ENCODE measurements at places on chromosomes 5 and 9. TPM values are rescaled to one million over a fixed set of nuclear protein-coding genes. Genes with fewer than 3 reads are reported as not detected.

- no peak for DNase-seq
Measured at GRCh38 chr5:72499090-72499489, 8.1 kb downstream of the ZNF366 start.

DNA sequence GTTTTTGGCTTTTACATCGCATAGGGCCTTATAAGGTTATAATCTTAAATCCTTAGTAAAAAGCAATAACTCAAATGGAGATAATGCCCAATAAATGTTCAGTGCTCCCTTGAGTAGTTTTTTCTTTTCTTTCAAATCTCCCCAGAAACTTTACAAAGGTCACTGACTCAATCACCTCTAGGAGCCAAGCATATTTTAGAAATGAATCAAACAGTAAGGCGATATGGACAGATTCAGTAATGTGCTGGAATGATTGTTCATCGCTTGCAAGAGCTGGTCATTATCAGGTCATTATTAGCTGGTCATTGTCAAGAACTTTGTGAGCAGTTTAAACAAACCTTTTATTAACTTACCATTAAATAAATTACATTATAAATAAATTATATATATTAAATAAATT, 130.4 kb upstream of the SLIT3 start:
- DNase-seq: no peak

DNA sequence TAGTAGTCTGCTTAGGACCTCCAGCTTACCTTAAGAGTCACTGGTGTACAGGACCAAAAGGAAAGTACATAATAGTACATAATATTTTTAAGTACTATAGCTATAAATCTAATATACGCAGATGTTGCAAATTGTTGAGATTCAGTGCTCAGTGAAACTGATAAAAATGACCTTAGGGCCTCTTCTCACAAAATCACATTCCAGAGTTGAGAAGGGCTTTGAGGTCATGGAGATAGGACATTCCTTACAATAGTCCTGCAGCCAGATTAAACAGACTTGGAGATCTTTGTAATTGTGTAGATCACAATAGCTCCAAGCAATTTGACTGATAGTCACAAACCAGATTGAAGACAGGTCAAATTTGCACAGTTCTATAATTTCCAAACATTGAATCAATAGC, 37.7 kb upstream of the PCSK1 start:
- DNase-seq: no peak

DNA sequence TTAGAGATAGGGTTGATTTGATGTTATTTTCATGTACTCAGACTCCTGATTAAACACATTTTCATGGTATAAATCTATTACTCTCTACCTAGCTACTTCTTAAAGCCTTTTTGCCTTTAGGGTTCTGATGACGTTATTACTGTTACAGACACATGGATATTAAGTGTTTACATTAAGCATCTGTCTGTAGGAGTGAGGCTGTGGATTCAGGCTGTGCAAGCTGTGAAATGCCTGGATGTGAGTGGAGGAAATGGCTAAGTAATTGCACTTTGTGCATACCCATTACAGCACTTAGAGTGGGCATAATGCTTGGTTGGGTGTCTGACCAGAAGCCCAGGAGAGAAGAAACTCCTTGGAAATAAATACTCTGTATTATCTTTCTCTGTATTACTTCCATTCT, 186.8 kb downstream of the SNX18 start:
- no peak for DNase-seq

DNA sequence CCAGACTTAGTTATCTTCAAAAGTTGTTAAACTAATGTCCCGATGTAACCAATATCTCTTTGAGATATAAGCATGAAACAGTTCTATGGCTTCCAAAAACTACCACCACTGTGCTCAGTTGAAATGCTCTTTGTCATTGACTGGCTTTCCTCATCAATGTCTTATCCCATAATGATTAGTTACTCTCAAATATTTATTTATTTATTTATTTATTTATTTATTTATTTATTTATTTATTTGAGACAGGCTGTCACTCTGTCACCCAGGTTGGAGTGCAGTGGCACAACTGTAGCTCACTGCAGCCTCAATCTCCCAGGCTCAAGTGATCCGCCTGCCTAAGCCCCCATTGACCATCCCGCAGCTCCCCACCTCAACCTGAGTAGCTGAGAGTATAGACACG, 28.0 kb upstream of the MLLT3 start:
- DNase-seq: no peak

DNA sequence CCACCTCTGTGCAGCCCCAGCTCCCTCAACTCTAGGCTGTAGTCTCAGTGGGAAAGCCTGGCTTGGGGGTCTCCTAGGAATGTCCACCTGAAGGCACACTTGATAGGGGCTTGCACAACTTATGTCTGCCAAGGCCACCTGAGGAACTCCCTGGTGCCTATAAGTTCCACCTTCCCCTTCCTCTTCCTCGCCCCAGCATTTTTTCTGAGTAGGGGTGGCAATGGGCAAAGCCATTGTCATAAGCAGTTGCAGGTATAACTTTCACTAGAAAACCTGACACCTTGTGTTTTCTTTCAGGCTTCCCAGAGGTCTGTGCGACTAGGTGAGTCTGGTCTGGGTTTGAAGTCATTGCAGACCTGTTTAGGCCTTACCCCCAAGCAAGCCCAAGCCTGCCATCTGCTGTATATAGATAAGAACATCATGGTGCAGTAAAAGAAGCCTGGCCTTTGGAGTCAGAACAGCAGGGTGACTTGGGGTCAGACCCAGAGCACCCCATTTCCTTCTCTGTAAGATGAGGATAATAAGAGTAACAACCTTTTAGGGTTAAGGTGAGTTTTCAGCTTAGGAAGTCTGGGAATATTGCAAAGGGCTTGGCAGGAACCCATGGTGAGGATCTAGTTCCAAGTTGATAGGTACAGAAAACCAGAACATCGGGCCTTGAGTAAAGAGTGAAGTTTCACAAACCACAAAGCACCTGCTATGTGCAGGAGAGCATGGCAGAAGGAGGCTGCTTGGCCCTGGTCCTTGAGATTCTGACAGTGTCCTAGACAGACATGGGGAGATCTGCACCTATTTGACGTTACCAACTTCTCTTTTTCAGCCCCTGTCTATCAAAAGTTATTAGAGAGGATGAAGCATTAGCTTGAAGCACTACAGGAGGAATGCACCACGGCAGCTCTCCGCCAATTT, 33.8 kb downstream of the TGFBI start:
- no peak for DNase-seq

Gene TEX48
- not detected for total RNA-seq

Gene ACOT12
- not detected for total RNA-seq

DNA sequence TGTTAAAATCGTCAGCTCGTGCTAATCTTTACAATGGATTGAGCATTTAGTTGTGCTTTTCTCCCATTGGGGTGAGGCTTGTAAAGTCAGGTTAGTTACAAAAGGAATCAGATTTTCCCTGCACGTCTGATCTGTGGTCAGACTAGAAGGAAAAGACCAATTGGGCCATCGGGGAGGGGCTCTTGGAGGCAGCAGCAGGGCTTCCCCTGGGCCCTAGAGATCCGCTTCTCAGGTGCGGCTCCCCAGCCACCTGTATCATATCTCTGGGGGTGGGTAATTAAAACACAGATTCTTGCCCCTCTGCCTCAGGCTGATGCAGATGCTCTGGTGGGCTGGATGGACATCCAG, 200.3 kb downstream of the HSPA4 start:
- no peak for DNase-seq

- DNase-seq: no peak
Measured at GRCh38 chr9:101677861-101678260, 60.6 kb downstream of the GRIN3A start.

Gene ADAMTS13
- 0.24 TPM for total RNA-seq

DNA sequence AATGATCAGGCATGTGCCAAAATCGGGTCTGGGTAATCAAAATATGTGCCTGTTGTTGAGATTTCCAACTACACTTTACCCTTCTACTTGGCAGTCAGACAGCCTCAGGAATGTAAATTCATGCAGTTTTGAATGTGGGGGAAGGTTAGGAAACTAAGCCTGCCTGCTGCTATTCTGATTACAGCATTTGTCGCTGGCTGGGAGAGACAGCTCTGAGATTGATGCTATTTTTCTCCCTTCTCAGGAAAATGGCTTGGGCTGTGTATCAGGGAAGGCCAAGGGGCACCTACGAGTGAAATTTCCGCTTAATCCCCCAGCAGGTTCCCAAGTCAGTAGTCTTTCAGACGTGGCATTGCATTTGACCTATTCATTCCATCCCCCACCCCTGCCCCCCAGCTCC, 3.6 kb upstream of the RGS7BP start:
- no peak for DNase-seq

- no peak for DNase-seq
Measured at GRCh38 chr9:3181049-3181953, 337.4 kb upstream of the PUM3 start.

DNA sequence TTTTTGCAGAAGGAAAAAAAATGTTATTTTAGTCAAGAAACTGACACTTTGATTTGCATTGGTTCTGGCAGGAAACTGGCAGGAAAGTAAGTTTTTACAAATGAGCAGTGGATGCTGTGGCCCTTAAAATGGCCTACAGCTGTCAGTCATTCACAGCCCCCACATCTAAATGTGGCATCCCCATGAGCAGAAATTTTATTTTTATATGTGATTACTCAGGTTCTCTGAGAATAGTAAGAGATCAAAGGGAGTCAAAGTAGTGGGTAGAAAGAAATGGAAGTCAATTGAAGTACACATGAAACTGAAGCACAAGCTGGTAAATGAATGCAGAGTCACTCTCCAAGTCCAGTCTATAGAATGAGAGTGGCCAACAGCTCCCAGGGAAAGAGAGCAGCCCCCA, 80.3 kb downstream of the ENC1 start:
- no peak for DNase-seq

Gene DPYSL3
- 125 TPM for total RNA-seq

DNA sequence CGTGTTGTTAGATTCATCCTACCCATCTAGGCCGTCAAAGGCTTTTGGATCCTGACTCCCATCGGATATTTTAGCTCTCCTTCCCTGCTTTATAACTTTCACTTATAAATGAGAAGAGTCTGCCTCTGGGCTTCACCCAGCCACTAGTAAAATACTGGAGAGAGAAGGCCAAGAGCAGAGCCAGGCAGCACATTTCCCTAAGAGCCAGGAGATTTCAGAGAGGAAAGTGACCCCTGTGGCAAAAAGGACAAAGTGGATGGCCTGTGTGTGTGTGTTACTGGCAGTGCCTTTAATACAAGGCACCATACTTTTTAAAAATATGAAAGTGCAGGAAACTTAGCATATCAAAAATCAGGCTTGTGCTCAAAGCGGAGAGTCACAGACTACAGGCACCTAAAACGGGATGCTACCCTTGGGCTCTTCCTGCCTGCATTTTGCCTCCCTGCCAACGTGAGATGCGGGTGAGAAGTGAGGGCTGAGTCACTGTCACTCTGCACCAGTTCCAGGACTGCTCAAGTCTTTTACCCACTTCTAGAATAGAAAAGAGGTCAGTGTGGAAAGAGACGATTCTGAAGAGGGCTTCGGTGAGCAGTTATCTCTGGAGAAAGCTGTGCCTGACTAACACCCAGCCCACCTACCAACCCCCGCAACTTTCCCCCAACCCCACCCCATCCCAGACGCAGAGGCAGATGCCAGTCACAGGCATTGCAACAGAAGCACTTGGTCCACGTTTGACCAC, 15.9 kb downstream of the NFIL3 start:
- no peak for DNase-seq

Gene PDE8B
- total RNA-seq: not detected

GRCh38 chr5:80659106-80659505, 4.3 kb upstream of the DHFR start:
- DNase-seq: no peak

DNA sequence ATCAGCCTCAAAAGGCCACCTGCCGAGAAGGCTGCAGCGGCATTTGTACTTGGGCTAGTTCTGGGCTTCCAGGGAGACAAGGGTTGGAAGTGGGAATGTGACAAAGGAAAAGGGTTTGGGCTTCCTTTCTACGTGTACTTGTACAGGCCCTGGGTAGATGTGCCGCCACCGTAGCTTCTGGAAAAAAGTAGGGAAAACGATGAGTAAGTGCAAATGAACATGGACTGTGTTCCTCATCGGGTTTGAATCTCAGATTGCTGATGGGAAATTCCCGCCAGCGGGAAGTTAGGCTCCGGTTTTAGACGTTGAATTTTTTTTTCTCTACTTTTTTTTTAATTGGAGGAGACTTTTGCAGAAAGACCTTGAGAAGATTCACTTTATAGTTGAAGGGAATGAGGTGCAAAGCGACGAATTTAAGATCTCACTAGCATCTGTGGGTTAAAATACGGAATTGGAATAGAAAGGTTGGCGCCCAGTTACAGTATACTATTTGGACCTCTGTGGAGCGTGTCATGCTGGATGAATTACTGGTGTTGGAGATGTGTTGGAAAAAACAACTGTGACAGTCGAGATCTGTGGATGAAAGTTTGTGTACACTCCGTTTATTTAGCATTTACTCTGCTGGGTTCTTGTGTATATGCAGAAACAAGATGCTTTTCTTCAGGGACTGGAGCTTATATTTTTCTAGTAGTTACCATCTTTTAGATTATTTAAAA, 1.2 kb downstream of the G3BP1 start:
- peak; percentile 45 for DNase-seq

GRCh38 chr5:137341831-137342230, 157.3 kb downstream of the SPOCK1 start:
- no peak for DNase-seq

Gene TOR1A
- total RNA-seq: 42.8 TPM

Gene CYSRT1
- total RNA-seq: not detected

- DNase-seq: no peak
Measured at GRCh38 chr5:176446884-176447590, 1.1 kb upstream of the FAF2 start.

DNA sequence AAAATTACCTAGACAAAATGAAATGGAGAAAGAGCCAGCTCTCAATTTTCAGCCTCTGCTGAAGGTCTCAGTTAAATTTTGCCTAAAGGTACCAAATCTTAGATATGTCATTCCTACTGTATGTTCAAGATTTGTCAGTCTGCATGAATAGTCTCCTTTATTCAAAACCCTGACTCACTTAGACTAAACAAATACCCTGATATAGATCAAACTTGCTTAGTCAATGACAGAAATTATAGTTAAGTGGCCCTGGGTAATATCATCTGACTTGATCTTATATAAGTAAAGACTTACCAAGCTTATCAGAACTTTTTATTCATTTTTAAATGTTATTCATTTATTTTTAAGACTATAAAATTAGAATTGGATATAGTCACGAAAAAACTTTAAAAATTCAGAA, 12.2 kb downstream of the MEGF9 start:
- DNase-seq: no peak

Gene CRHBP
- 0.11 TPM for total RNA-seq

Gene KCNV2
- not detected for total RNA-seq

Data from SJSA1 (cell line).